ENCODE measurements at places on chromosomes 2 and 18.

DNA sequence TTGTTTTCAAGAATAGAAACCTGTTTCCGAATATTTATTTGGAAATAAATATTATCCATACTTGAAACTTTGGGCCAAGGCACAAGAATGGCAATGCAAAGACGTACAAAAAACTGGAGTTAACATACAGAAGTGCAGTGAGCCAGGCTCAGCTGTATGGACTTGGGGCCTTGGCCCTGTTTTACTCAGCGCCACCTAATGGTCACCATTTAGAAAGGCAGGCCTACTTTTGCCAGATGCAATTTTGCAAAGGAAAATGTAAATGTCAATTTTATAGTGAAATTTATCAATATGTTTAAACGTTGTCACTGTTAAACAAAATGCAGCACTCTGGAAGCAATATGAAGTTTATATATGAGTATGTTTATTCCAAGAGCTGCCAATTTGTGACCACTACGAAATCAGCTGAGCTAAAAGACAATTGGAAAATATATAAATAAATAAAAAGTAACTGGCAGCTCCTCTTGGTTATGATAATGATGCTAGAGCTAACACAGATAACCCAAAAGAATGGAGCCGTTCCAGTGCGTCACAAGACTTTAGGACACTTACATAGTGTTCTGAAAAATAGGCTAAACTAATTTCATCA is 155.0 kb downstream of the ARHGAP15 start:
- peak; percentile 62 for DNase-seq

DNA sequence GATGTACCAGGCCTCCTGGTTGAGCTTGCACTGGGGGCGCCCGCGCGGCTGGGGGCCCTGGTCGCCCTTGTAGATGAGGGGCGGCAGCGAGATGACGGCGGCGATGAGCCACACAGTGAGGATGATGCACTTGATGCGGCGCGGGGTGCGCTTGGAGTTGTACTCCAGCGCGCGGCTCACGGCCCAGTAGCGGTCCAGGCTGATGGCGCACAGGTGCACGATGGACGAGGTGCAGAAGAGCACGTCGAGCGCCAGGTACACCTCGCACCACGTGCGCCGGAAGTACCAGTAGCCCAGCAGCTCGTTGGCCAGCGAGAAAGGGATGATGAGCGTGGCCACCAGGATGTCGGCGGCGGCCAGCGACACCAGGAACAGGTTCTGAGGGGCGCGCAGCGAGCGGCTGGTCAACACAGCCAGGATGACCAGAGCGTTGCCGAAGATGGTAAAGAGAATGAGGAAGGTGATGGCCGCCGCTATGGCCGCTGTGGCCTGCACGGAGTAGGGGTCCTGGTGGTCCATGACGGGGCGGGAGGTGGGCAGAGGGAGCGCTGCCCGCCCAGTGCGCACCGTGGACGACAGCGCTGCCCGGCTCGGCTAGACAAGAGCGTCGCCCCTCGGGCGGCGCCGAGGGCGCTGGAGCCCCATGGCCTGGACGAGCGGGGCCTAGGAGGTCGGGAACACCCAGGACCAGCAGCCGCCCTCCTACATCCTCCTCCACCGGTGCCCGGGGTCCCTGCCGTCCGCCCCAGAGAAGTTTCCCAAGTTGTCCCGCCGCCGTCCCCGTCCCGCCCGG is 544 bp downstream of the ADRA2B start:
- no peak for DNase-seq

- DNase-seq, result no peak
Observed at GRCh38 chr2:60627412-60627811, 74.0 kb upstream of the BCL11A start.

DNA sequence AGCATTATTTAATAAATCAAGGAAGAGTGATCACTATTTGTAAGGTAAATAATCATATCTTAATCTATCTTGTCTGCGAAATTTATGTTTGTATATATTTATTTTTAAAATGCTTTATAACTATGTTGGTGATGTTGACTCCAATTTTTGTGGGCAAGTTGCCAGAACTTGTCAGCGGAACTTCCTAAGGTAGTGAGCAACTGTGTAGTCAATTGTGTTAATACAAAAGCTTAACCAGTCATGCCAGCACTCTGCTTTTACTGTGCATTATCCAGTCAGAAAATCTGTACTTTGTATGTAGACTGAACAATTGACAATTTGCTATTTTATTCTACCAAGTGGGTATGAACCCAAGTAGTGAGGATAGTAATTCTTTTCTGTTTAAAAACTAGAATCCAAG is 61.9 kb upstream of the RND3 start:
- no peak for DNase-seq

DNA sequence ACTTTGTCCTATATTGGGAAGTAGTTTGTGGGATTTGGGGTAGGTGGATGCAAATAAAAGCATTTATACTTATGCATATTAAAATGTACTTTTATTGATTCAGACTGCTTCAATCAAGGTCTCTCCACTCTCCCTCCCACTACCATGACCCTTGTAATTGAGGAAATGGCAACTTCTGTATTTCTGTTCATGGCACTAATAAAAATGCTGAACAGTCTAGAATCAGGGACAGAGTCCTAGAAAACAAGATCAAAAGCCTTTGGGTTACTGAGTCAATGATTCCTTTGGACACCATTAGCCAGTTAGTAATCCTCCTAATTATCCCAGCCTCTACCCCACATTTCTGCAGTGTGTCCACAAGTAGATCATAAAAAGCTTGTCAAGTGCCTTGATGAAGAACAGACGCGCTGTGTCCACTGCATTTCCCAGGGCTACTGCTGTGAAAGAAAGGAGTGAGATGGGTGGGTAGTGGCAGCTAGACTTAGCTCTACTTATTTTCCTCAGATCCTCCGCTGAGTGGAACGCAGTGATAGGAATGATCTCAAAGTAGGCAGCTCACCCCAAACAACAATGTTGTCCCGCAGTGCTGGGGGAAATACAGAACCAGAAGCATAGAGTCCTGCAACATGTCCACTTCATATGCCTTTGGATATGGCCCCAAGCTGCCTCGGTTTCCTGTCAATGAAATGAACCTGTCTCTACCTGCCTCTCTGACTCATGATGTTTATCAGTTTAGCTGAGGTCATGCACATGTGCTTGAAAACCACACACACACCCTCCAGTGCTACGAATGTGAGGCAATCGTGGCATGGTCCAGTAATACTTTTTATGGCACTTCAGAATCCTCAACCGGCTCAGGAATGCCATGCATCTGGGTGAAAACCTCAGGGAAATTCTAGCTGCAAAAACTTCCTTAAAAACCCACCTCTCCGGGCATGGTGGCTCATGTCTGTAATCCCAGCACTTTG is 115.5 kb downstream of the COL6A3 start:
- DNase-seq, result no peak

DNA sequence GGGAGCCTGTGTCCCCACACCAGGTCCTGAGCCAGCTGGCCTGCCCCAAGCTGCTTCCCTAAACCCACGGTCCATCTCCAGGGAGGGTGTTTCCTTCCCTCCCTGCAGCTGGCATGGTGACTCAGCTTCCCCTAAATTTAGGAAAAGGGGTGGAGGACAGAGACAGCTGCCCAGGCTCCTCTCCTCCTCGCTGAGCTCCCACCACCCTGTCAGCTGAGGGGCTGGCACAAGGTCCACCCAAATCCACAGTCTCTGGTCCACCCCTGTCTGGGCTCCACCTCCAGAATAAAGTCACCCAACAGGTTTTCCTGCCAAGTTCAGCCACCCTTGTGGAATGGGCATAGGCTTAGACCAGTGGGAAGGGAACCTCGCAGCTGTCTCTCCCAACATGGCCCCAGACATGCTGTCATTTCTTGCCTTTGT is 156.5 kb downstream of the TNS1 start:
- peak; percentile 65 for DNase-seq

- DNase-seq, result peak; percentile 78
Observed at GRCh38 chr18:63192126-63192884, 127.3 kb downstream of the BCL2 start.

GRCh38 chr18:6860804-6861448 is 131.4 kb downstream of the ARHGAP28 start:
- no peak for DNase-seq

GRCh38 chr18:59912007-59912550 is 12.3 kb downstream of the PMAIP1 start:
- no peak for DNase-seq

DNA sequence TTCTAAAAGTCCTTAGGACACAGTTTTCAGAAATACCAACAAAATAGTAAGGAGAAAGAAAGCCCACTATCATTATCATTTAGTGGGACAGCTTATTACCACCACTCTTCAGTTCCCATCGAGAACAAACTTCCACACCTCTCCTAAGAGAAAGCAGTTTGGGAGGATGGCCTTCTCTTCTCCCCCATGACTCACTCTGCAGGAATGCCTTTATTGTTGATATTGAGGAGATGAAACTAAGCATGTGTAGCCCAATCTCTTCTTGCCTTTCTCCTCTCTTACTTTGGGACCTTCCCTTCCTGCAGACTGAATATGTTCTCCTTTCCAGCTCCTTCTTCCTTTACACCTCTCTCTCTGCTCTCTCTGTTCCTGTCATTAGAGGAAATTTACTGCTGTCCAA is 30.0 kb upstream of the ERMN start:
- no peak for DNase-seq

- no peak for DNase-seq
Observed at GRCh38 chr2:52498077-52498750, 1269.4 kb upstream of the CHAC2 start.

DNA sequence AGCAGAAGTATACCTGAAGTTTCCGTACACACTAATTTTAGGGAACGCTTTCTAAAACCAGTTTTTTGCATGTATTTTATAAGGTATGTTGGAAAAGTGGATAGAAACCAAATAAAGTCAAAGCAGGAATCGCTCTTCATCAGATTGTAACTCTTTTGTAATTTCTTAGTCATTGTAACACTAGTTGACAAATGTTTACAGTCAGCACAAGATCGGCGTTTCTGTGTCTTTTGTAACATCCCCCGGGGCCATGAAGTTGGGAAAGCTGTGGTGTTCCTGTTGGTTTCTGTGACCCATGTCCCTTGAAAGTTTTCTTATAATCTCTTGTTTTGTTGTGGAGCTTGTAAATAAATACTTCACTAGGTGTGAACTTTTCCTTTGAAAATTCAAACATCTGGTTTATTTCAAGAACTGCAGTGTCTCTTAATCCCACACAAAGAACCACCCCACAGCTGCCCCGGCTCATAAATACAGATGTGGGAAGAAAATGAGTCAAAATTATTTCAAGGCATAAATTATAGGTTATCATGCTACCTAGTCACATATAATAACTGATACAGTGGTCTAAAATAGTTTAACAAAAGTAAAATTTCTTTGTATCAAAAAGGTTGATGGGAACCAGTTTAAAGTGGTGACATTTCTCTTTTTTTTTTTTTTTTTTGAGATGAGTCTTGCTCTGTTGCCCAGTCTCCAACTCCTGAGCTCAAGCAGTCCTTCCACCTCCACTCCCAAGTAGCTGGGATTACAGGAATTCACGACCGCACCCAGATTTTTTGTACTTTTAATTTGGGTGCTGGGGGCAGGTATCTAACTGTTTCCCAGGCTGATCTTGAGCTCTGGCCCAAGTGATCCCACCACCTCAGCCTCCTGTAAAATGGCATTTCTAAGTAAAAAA is 751 bp upstream of the NMI start:
- peak; percentile 91 for DNase-seq

DNA sequence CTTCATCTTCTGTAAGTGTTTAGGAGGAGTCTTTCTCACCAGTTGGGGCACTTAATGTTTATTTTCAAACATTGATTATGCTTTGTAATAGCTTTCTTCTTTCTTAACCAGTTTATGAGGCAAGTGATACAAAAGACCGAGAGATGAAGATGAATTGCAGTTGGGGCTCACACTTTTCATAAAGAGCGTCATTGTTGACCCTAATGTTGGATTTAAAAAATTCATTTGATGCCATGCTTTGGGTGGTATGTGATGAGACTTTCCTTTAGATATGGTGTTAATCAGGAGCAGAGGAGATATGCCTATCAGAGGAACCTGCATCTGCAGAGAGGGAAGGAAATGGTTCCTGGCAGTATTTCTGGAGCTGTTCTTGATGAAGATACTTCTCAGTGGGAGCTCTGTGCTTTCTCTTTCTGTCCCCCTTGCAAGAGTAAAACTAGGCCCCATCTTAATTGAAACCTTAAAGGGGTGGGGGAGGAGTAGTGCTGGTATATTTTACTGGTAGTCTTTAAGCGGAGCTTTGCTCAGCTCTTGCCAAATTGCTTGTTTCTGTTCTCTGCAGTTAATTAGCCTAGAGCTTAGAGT is 2.3 kb downstream of the EML4 start:
- peak; percentile 76 for DNase-seq

- peak; percentile 84 for DNase-seq
Observed at GRCh38 chr2:160299540-160299939, 99.5 kb upstream of the ITGB6 start.

- DNase-seq, result peak; percentile 97
Observed at GRCh38 chr2:46329803-46330775, 32.9 kb downstream of the EPAS1 start.

Data from inflammatory macrophage treated with lipopolysaccharide for 4 hours (primary cell).